Keratinocyte (primary cell): ENCODE measurements at places on chromosomes 3 and 15.

GRCh38 chr15:72398648-72399047 is 543 bp downstream of the TMEM202 start:
- no peak for DNase-seq

DNA sequence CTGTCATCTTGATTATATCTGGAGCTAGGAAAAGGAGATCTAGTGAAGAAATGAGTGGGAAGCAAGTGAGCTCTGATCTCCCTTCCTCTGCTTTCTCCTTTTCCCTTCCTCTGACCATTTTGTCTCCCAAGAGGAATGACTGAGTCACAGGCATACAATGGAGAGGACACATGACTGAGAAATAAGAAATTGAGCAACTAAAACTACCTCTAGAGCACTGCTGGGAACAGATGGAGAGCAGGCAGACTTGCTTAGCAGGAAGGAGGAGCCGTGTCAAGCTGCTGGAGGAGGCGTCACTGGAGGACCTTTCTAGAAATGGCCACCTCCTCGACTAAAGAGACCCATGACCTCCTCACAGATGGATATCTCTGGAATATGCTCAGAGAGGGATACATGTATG is 66.9 kb upstream of the MYO5C start:
- peak; percentile 23 for DNase-seq

DNA sequence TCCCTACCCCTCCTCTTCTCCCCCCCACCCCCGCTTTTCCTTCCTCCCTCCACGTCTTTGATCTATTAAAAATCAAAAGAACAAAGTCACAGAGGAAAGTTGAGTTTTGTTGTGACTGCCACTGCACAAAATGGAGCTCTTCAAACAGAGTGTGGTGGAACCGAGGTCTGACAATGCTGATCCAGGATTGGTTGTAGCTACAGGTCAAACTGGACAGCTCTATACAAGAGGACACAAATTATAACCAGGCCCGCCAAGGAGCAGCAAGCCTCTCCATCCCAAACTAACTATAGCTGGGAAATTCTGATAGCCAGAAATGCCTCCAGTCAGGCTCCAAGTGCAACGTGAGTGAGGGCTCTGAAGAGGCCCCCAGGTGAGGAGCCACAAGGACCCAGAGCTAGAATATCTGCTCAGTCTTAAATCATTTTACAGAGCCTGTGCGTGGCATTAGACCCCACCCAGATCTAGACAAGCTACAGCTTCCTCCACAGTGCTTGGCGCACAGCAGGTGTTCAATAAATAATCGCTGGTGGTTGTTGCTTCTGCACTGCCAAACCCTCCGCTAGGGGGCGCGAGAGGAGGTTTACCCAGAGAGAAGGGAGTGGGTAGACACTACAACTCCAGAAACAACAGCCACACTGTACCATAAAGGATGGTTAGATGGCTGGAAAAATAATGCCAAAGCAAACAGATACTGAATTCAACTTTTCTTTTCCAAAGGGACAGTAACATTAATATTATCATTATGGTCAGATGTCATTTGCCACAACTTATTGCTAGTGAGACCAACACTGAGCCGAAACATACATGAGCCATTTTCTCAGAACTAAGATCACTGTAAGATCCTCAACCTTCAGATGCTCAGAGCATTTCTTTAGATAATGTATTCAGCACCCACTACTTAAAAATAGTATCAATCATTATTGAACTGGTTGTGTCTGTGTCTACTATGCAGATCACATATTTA is 44.6 kb downstream of the ZIC4 start:
- DNase-seq, result no peak

DNA sequence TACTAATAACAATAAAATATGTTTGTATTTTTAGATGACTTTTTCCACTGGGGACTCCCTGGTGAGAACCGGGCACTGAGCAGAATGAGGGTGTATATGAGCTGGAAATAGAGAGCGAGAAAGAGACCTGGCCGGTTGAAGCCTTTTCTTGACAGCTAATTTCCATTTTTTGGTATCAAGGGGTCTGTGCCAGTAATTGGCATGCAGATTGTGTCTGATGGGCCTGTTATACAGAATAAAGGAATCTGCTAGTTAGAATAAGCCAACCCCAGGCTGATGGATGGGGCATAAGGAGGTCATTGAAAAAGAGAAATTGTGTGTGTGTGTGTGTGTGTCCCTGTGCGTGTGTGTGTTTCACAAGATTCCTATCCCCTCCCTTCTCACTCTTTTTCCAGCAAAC is 83.9 kb downstream of the IL20RB start:
- no peak for DNase-seq

DNA sequence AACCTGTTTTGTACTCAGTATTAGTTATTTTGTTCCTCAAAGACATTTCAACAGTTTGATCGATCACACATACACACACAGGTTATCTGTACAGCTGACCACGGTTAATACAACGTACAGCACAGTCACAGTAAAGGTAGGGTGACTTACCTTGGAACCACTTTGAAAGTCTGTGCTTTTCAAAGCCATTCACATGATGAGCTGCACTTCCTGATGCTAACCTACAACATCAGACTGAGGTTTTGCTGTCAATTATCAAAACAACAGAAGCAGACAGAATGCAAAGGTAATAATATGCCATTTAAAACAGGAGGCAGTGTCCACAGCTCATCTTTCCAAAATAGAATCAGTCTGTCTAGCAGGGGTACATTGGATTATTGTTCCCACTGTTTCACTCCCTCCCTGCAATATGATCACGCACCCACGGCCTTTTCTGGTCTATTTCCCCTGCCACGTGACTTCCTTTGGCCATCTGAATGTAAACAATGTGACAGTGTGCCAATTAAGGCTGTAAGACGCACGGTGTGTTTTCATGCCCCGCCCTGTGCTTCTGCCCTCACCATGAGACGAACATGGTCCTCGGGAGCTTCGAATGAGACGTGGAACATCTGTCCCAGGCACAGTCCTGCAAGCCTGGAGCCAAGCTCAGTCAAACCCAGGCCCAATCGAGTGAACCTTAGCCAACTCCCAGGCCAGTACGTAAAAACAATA is 102.4 kb downstream of the FMN1 start:
- no peak for DNase-seq

DNA sequence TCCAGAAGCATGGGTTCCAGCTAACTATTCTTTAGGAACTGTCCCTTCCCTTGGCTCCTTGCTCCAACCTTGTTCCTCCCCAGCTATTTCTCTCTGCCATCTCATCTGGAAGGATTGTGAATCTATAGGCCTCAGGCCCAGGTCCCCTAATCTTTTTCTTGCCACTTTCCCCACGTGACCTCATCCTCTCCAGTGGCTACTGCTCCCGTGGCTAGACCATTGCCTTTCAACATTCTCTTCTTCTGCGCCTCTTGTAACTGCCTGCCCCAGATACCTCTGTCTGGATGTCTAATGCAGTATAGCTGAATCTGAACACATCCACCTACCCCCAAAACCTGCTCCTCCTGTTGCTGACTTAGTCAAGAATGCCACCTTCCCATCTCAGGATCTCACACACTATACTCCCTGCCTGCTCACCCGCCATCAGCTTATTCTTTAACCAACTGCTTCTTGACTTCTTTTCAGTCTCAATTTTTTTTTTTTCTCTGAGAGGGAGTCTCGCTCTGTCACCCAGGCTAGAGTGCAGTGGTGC is 5.2 kb downstream of the GPX1 start:
- no peak for DNase-seq

GRCh38 chr15:61100512-61100911 is 128.6 kb downstream of the RORA start:
- no peak for DNase-seq

DNA sequence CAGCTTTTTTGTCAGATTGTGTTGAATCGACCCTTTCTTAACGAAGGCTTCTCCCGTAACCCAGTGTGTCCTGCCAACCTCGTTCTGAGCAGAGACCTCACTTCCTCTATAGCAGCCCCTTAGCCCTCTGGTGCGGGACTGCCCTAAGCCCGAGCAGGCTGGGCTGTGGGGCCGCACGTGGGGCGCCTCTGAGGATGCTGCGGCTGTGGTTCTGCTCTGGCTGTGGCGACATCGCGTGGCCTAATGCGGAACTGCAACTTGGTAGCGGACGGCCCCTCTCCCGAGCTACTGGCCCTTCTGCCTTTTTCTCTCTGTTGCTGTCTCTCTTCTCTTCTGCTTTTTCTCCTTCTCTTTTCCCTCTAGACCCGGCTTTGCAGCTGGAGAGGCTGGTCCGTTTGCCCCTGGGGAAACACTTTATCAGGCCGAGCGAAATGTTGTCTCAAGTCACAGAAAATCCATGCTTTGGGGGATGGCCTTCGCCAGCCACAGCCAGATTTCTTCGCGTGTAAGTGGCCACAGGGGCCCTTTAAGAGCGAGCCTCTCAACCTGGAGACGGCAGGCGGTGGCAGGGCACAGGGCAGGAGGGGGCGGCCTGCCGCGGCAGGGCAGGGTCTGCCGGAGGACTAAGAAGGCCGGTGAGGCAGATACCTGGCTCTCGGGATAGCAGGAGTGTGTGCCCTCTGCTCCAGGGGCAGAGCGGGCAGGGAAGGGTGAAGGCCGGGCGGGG is 19.4 kb upstream of the KIF23 start:
- DNase-seq, result no peak

DNA sequence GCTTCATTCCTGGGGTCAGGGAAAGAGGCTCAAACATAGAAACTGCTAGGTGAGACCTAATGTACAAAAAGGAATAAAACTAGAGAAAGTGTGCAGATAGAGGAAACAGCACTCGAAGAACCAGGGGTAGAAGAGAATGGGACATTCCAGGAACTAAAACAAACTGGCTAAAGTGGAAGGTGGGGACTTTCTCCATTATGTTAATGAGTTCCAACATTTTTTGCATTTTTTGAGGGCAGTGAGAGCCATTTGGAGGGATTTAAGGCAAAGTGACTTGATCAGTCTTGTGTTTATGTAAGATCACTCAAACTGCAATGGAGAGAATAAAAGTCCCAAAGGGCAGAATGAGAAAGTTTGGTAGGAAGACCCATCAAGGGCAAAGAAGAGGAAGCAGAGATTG is 20.6 kb upstream of the SLC4A7 start:
- no peak for DNase-seq

- no peak for DNase-seq
These were observed at the start of gene FSTL1 for GRCh38 chr3:120450600-120451271. TSS of gene FSTL1 (minus strand) at chr3:120450992. CDS start at chr3:120450746, 246 bp downstream.

GRCh38 chr3:54294214-54294613 is 171.9 kb downstream of the CACNA2D3 start:
- DNase-seq, result no peak

- no peak for DNase-seq
These were observed 26.5 kb downstream of the NEO1 start for GRCh38 chr15:73078722-73079121.

GRCh38 chr3:136733317-136733833 is 18.8 kb downstream of the STAG1 start:
- DNase-seq, result no peak

DNA sequence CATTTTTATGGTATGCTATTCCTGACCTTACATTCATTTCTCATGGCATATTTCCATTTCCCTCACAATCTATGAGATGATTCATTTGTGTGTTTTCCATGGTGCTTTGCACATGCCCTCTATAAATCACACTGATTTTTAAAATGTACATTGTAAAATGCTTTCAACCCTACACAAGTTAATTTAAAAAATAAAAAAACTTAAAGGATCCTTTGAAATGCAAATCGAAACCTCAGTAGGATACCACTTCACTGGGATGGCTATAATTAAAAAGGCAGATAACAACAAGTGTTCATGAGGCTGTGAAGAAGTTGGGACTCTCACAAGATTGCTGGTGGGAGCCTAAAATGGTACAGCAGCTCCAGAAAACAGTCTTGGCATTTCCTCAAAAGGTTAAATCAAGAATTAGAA is 83.5 kb downstream of the FMN1 start:
- no peak for DNase-seq

GRCh38 chr3:188646592-188646991 is 492.6 kb downstream of the LPP start:
- DNase-seq, result no peak

DNA sequence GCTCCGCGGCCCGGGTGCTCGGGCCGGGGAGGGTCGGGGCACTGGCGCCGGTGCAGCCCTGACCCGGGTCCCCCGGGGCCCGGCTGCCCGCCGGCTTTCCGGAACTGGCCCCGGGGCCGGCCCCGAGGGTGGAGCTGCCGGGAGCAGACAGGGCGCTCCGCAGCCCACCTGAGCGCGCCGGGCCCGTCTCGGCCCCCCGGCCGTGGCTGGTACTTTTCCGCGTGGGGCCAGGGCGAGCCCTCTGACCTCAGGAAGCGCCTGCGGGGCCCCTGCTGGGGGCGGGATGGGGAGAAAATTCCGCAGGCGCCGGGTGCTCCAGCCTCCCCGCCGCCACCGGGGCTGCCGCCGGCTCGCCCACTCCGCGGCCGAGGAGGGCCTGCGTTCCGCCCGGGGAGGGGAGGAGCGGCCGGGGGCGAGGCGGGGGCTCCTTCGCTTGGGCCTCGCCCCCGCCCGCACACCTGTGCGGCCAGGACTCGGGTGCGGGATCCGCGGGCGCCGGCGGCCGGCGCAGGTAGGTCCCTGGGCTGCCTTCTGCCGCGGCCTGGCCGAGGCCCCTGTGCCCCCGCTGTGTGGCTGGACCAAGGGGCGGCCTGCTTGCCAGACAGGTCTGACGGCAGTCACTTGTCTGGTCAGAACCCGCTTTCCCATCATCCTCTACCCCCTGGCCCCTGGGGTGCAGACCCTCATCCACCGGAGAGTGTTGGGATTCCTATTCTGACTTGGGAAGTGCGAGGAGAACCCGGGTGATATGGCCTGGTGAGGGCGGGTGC is 3.5 kb downstream of the FURIN start:
- DNase-seq, result no peak

GRCh38 chr3:12231431-12231830 is 57.4 kb upstream of the PPARG start:
- no peak for DNase-seq

DNA sequence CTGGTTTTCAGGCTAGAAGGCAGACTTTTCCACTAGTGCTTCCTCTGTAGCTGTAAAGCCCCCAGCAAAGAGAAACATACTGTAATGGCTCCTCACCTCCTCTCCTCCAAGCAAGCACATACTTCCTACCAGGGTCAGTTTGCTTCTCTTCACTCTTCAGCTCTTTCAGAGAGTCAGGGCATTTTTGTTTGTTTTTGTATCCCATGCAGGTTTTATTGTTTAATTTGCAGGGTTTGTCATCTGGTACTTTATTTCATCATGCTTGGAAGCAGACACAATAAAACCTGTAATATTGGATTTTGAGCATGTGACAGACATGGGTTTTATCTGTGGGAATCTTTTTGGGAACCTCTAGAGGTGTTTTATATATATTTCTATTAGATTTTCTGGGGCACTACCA is 753.3 kb upstream of the ROBO1 start:
- DNase-seq, result no peak

- peak; percentile 71 for DNase-seq
These were observed 9.1 kb downstream of the ZDHHC3 start for GRCh38 chr3:44966795-44967278.

DNA sequence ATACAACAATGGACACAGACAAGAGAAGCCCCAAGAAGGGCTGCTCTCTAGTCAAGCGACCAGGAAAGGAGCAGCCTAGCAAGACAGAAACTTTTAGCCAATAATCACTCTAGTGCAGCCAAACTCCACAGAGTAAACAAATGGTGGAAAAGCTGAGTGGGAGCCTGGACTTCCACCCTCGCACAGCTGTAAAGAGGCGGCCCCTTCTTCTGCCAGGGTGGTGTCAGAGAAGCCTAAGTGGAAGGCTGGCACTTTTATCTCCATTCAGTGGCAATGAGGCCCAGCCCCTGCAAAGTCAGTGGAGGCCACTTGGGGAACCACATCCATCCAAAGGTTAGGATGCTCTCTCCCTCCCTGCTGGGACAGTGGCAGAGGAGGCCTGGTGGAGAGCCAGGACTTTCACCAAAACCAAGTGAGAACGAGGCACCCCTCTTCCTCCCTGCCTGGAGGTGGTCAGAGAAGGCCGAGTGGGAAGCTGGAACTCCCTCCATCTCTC is 15.5 kb upstream of the TICRR start:
- no peak for DNase-seq

GRCh38 chr15:33720952-33721351 is 247.3 kb upstream of the CHRM5 start:
- peak; percentile 61 for DNase-seq
